ENCODE measurements at places on chromosomes 13 and 19. TPM values are rescaled to one million over a fixed set of nuclear protein-coding genes. Genes with fewer than 3 reads are reported as not detected.

Gene CDC16
- total RNA-seq = 63.1 TPM

Gene HSH2D
- total RNA-seq = 23.6 TPM

Gene KLK13
- not detected for total RNA-seq

Gene SYNE4
- total RNA-seq = 2.0 TPM

Gene TMEM221
- not detected for total RNA-seq

Gene ONECUT3
- total RNA-seq = not detected

Gene ADM5
- total RNA-seq = 2.9 TPM

Gene ZNF749
- total RNA-seq = 9.4 TPM

Gene MEGF8
- total RNA-seq = 7.2 TPM

Gene APOC1
- total RNA-seq = 1.4 TPM

Gene ZSCAN5A
- 5.2 TPM for total RNA-seq

Gene BST2
- 164 TPM for total RNA-seq

Gene LILRB2
- total RNA-seq = not detected

Gene GJB2
- total RNA-seq = 5.1 TPM

Gene PNMA8B
- total RNA-seq = 0.07 TPM

Gene PDX1
- total RNA-seq = not detected

Gene ZSWIM9
- total RNA-seq = 7.4 TPM

Gene ALG5
- 27.6 TPM for total RNA-seq

Gene KLK4
- not detected for total RNA-seq

Gene ARHGAP45
- 142 TPM for total RNA-seq

Gene GARRE1
- total RNA-seq = 11.7 TPM

Gene FGF22
- total RNA-seq = not detected

Gene FCER2
- total RNA-seq = 3.5 TPM

Gene TRAPPC6A
- 39.9 TPM for total RNA-seq

Gene RAB3A
- total RNA-seq = 4.3 TPM

Gene AP2S1
- total RNA-seq = 117 TPM

Gene CYP4F8
- total RNA-seq = not detected

Gene CPAMD8
- total RNA-seq = 0.31 TPM

Gene TMPRSS9
- total RNA-seq = not detected

Gene IQCN
- 0.36 TPM for total RNA-seq

Gene S1PR2
- total RNA-seq = 9.8 TPM

Gene ZNF808
- 31.8 TPM for total RNA-seq

Gene ATP1A3
- 0.85 TPM for total RNA-seq

Gene ZNF773
- total RNA-seq = 4.0 TPM
